Stimulated activated naive CD4-positive, alpha-beta T cell treated with Interleukin-2 at 50 U/mL for 16 hours (primary cell): ENCODE measurements at places on chromosomes 12 and 14.

DNA sequence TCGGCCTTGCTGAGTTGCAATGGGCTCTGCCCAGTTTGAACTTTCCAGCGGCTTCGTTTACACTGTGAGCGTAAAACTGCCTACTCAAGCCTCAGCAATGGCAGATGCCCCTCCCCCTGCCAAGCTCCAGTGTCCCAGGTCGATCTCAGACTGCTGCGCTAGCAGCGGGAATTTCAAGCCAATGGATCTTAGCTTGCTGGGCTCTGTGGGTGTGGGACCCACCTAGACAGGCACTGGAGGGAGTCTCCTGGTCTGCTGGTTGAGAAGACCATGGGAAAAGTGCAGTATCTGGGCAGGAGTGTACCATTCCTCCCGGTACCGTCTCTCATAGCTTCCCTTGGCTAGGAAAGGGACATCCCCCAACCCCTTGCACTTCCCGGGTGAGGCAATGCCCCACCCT is 88.2 kb downstream of the KLHL28 start:
- no peak for DNase-seq

DNA sequence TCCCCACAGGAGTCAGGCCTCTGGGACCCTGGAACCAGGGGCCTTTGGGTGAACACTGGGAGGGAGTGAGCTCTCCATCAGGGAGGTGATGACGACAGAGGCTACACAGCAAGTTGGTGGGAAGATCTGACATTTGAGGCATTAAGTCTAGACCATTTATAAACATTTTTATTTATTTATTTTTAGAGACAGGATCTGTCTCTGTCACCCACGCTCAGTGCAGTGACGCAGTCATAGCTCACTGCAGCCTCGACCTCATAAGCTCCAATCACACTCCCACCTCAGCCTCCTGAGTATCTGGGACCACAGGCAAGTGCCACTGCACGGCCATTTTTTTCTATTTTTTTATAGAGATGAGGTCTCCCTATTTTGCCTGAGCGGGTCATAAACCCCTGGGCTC is 53.6 kb downstream of the TEAD4 start:
- DNase-seq, result no peak

GRCh38 chr14:68722968-68723566 is 69.8 kb downstream of the ZFP36L1 start:
- no peak for DNase-seq

GRCh38 chr14:103125098-103126070 is 2.1 kb downstream of the TNFAIP2 start:
- DNase-seq, result no peak

DNA sequence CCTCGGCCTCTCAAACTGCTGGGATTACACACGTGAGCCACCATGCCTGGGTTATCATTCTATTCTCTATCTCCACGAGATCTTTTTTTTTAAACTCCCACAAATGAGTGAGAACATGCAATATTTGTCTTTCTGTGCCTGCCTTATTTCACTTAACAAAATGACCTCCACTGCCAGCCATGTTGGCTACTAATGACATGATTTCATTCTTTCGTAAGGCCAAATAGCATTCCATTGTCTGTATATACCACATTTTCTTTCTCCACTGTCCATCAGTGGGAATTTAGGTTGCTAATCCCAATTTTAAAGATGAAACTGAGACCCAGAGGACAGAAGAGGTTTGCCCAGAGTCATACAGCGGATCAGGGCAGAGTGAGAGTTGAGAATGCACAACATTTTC is 10.9 kb upstream of the TRPV4 start:
- no peak for DNase-seq

DNA sequence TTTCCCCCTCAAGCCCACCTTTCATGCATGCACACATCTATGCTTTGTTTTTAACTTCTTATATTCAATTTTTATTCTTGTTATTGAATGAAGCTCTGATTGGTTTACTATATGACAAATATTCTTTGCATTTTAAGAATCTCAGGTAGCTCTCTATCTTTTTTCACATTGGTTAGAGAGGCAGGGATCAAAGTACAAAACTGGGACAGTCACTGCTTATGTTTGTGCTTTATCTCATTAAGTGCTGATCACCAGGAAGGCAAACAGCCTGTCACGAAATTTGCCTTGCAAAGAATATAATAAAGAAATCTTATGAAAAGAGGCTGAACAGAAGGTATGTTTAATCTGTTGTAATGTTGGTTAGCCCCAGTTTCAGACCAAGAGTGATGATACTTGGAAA is 29.7 kb upstream of the INSM2 start:
- no peak for DNase-seq

DNA sequence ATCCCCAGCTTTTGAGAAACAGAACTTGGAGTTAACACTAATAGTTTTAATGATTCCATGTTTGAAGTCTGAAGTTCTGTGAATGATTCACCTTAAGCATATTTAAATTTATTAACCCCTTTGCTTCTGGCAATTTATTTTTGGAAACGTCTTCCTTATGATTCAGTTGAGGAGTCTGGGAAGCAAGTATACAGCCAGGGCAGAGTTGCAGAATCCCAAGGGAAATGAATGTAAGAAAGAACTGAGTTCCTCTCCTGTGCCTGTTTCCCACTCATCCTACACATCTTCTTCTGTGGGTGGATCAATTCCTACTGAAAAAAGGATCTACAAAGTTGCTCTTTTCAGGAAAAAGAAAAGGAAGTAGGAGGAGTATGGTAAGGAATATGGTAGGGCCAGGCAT is 108.2 kb upstream of the CCDC91 start:
- DNase-seq, result no peak

DNA sequence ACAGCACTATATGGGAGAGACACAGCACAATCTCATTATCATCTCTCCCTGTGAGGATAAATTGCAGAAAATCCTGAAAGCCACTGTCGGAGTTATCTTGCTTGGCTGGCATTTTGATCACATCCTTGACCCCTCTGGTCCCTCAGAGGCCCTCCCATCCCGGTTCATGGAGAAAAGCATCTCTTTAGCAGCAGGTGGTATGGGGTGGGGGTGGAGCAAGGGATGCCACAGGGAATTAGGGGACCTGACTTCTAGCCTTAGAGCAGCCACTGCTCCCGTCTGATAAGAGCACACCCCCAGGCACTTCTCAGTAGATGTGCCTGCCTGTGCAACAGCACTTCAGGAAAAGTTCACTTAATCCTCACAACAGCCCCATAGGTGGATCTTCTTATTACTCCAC is 38.6 kb downstream of the GRIN2B start:
- no peak for DNase-seq
